Caki2 (cell line): ENCODE measurements at places on chromosomes 3 and 15. TPM values are rescaled to one million over a fixed set of nuclear protein-coding genes. Genes with fewer than 3 reads are reported as not detected.

Gene APOD
- total RNA-seq = not detected in 2 replicates

GRCh38 chr3:148857316-148857715 is 7.8 kb upstream of the CPA3 start:
- no peak for DNase-seq

GRCh38 chr15:68808770-68809169 is 11.9 kb downstream of the ANP32A start:
- DNase-seq = no peak

DNA sequence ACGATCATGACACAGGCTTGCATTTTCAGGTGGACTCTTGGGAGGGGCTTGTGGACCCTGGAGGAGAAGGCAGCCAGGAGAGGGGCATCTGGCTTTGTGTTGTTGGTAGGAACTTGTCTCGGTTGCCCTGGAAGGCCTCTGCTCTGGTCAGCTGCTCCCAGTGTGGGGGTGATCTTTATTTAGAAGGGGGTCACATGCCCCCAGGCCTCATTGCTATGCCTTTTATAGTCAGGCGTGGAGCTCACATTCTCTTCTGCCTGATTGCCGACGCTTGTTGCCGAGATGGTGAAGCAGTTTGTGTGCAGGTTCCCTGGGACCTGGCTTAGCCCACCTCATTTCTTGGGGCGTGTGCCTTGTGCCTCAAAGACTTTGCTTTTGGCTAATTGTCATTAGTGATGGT is 66.6 kb downstream of the IGF1R start:
- no peak for DNase-seq

Gene OSBPL10
- total RNA-seq = 33.7 and 74.7 TPM in 2 replicates

DNA sequence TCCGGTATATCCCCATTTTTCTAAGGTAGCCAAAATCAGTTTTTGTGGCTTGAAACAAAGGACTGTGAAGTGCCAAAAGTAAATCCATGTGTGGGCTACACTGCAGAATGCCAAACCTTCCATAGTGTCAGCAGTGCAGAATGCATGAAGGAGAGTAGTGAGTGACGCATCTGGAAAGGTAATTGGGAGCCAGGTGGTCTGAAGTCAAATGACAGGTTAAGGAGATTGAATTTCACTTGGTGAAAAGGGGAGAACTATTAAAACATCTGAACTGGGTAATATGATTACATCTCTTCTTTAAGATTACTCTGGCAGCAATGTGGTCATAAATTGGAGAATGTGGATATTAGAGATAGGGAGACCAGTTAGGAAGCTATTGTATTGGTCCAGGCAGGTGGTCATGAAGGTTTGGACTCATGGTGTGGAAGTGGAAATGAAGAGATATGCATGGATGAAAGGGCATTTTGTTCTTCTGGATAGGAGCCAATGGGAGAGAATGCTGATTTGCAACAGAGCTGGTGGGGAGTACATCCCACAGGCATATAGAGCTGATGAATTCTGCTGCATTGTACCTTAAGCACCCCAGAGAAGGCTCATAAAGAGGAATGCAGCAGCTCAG is 118.2 kb downstream of the ECT2 start:
- no peak for DNase-seq

DNA sequence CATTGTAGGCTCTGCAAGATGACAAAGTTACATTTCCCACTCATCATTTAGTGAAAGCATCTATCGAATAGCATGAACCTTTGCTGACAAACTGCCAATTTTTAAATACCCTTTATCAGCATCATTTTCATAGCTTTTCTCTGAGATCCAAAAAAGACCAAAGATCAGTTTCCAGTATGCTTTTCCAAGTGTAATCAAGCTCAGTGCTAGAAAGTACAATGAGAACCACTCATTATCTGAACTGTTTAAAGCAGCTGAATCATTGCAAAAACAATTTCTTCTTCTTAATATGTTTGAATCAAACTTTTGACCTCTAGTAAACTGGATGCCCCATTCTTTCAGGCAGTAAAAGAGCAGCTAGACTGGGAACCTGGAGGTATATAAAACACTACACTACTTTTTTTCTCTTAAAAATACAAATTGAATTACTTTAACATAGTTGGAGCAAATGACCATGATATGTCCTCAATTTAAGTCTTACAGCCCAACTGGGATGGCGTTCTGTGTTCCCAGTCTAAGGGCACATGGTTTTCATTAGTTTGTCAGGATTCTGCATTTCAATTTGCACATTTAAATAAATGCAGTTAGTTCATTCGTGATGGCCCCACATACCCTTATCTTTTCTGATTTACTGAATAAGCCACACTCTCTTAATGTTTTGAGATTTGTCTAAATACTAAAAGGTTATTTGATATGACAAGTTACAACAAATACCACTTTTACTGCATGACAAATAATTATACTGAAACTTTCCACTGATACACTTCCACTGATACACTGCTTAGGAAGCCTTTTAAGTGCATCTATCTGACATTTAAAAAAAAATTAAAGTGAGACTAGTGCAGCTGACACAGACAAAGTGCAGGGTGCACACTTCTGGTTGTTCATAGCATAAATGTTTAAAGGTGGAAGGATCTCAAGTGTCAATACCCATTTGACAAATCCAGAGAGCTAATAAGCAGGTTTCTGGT is 146.0 kb upstream of the FRMD4B start:
- no peak for DNase-seq

DNA sequence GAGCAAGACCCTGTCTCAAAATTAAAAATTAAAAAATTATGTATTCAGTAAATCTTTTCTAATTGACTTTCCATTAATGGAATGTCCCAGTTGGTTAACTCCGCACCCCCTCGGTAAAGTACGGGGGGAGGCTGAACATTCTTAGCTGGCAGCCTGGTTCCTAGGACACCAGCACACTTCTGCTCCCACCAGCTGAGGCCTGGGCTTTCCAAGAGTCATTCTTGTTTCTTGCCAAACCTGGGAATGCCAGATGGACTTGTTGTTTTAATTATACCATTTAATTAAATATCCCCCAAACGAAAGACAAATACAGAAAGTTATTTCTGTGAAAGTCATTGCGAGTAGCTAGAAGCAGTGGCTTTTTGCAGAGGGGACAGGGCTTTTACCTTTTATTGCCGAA is 179.4 kb downstream of the VGLL4 start:
- DNase-seq = no peak

Gene HHATL
- not detected in 2 replicates for total RNA-seq

DNA sequence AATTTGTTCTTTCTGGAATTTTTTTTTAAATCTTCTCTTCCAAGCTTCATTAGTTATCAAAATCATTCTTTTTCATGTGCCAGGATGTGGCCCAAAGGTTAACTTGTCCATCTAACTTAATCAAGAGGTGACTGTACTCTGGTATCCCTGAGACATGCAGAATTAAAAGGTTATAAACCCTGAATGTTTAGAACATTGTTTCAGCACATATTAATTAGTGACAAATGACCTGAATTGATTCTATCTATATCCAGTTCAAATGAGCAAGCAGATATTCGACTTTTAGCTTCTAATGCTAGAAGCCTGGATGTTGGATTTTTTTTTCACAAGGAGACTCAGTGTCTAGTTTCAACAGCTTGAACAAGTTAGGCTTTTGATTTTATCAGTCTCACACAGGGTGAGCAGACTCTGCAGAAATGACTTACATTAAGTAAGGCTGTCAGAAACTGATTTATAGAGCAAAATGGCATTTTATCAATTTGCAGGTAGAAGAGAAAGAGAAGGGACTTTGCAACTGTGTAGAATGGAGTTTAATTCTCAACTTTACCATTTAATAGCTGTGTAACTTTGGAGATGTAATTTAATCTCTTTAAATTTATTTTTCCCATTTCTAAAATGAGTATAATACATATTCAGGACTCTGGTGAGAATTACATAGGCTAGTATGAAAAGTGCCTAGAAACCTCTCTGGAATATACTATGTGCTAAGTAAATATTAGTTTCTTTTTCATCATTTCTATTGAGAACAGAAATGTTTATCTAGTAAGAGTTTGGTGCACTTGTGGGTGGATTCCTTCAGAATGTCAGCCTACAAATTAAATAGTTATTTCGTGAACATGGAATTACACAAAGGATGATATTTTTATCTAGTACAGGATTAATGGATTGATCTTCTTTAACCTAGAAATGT is 100.0 kb downstream of the ALCAM start:
- no peak for DNase-seq

DNA sequence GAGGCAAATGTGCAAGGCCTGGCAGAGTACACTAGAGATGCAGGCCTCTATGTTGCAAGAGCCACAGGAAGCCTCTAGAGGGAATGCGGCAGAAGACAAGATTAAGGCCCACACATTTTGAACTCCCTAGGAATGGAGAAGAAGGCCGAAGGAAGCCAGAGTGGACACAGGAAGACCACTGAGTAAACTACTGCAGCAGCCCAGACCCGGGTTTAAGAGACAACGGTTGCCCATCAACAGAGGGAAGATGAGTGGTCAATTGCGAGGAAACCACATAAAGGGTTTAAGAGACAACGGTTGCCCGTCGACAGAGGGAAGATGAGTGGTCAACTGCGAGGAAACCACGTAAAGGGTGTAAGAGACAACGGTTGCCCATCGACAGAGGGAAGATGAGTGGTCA is 14.6 kb downstream of the CHSY1 start:
- no peak for DNase-seq

DNA sequence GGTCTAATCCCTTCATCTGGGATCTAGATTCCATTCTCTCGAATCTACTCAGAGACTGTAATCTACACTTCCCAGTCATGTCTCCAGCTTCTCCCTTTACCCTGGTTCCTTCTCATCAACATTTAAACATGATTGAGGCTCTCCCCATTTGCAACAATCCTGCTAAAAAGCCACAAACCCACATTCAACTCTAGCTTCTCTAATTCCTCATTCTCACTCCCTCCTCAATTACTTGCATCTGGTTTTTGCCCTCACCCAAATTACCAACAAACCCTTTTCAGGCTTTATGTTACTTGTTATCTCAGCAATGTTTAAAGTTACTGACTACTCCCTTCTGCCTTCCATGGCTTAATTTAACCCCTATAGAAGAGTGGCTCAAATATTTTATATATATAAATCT is 11.5 kb downstream of the ETFA start:
- DNase-seq = no peak

DNA sequence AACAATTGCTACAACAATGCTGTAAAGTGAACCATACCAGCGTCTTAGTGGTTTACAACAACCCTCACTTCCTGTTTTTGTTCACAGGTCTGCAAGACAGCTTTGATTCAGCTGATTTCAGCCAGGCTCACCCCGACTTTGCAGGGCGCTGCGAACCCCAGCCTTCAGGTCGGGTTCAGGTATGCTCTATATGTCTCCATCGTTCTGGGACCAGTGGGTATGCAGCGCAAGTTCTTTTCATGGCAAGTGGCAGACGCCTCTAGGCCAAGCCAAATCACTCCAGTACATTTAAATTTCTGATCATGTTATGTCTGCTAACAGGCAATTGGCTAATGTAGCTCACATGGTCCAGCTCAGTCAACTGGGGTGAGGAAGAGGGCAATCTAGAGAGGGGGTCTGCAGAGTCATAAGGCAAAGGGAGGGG is 52.4 kb upstream of the RGMA start:
- DNase-seq = no peak

- no peak for DNase-seq
Measured at GRCh38 chr15:38696790-38697495, 132.3 kb upstream of the RASGRP1 start.

GRCh38 chr3:170359178-170359704 is 1.7 kb downstream of the SKIL start:
- no peak for DNase-seq

DNA sequence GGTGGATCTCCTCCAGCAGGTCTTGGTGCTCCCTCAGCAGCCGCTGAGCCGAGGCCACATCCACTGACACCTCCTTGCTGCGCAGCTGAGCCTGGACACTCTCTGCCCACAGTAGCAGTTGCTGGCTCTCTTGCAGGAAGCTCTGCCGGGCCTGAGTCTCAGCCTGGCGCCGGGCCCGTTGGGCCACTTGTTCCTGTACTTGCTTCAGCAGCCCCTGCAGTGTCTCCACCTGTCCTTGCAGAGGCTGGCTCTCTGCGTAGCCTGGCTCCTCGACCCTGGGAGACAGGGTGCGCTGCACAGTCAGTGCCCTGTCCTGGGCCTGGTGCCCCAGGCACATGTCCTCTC is 15.5 kb downstream of the SPTBN5 start:
- no peak for DNase-seq

Gene SLC27A2
- total RNA-seq = 0.06 and 0.57 TPM in 2 replicates

Gene COPS2
- total RNA-seq = 64.1 and 68.9 TPM in 2 replicates

DNA sequence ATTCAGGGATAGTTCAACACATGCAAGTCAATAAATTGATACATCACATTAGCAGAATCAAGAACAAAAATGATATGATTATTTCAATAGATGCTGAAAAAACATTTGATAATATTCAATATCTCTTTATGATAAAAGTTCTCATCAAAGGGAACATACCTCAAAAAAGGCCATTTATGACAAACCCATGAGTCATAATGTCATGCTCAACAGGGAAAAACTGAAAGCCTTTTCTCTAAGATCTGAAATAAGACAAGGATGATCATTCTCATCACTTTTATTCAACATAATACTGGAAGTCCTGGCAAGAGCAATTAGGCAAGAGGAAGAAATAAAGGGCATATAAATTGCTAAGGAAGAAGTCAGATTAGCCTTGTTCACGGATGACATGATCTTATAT is 54.1 kb upstream of the TMEM158 start:
- DNase-seq = no peak
